ENCODE measurements at places on chromosomes 12 and 14.

GRCh38 chr12:499837-500458 lies 40.2 kb downstream of the B4GALNT3 start:
- DNase-seq = no peak

DNA sequence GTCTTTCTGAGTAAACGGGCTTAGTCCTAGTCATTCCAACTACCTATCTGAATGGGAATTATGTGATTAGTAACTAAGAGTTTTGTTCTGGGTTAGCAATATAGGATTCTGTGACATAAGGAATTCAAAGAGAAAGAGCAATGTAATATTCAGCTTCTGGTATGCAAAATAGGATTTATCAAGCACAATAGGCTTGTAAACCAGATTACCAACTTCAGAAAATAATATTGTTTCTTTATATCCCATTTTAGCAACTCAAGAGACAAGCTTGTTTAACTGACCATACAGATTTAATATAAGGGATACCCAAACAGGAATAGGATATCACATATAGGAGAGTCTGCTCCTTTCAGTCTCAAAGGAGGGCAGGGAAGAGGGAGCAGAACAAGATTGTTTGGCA lies 240.9 kb downstream of the CEP128 start:
- no peak for DNase-seq

DNA sequence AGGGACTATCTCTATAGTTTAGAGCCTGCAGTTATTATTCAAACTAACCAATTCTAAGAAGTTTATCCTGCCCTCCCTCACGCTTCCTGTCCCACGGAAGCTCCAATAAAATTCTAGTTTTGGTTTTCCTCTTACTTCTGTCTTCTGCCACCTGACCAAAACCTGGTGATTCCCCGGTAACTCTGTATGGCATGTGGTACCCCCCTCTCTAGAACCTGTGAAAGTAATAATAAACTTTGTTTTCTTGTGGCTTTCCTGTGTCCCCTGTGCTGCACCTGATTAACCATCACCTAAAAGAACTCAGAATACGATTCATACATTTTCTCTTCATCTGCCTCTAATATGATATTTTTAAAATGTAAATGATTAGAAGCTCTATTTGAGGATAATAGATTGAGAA lies 379.8 kb downstream of the APAF1 start:
- no peak for DNase-seq

DNA sequence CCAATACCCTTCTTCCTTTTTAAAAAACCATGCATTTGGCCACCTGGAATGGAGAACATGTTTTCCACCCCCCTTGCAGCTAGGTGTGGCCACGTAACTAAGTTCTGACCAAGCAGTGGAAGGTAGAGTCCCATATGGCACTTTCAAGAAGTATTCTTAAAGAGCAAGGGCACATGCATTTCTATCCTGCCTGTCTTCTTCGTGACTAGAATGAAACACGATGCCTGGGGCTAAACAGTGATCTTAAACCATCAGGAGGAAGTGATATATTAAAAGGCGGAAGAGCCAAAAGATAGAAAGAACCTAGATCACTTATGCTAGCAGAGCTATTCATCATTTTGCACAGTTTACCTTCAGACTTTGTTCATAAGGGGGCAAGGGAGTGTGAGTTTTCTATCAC lies 16.0 kb upstream of the DDX11 start:
- DNase-seq = no peak

GRCh38 chr12:110636516-110636915 lies 22.6 kb downstream of the TCTN1 start:
- DNase-seq = no peak

DNA sequence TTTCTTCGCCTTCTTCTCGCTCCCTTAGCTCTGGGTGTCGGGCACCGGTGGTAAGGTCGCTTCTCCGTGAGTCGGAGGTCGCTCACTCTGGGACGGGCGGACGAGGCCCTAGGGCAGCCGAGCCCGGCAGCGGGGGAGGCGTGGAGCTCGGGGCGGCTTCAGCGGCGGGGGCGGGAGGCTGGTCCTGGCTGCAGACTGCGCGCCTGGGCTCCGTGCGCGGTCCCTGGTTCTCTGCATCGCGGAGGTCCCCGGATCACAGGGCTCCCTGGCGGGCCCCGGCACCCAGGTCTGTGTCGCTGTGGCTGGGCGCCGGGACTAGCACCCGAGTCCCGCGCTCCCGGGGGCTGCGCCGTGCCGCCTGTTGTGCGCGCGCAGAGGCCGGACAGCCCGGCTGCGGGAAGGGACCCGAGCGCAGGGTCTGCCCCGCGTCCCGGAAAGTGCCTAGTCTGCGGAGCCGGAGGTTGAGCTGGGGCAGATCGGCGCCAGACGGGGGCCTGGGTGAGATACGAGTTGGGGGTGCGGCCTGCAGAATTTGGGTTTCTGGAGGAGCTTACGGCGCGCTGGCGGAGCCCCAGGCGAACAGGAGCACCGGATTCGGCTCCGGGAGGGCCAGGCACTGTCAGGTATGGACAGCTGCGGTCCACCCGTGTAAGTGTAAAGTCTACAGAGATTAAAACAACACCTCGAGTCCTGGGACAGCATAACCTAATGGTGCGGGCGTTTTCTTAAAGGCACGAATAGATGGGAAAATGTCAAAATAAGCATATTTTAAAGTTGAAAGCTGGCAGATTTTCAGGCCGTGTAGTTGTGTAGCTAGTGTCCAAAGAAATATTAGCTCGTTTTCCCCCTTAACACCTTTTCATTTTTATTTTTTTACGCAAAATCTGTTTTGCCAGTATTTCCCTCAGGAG lies 713 bp downstream of the FRMD6 start:
- DNase-seq = peak; percentile 51

GRCh38 chr12:10030446-10030845 lies at the start of gene CLEC9A:
CLEC9A (plus strand) TSS chr12:10030682; CDS start chr12:10052688, 22,006 bp downstream.
- no peak for DNase-seq

DNA sequence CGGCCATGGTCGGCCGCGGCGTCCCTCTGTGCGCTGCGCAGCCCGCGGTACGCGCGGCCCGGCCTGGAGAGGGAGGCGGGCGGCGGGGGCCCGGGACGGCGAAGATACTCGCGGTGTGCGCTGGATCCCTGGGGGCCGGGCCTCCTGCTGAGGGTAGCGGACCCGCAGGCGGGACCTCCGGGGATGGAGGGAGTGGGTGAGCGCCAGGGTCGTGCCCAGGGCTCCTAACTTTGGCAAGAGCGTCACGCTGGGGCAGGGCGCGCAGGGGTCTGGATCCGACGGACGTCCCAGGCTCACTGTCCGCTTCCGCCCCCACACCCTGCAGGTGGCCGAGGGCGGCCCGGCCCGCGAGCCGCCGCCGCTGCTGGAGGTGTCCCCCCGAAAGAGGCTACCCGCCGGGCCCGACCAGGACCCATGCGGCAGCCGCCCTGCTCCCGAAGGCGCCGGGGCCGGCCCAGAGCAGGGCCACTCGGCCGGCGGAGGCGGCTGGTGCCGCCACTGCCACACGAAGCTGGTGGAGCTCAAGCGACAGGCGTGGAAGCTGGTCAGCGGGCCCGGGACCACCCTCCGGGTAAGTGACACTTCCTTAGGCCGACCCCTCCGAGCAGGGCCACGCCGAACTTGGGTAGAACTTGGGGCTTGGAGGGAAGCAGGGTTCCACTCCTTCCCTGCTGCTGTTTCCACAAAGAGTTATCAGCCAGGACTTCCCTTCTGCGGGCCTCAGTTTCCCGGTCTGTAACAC lies 502 bp downstream of the KIF26A start:
- DNase-seq = no peak

DNA sequence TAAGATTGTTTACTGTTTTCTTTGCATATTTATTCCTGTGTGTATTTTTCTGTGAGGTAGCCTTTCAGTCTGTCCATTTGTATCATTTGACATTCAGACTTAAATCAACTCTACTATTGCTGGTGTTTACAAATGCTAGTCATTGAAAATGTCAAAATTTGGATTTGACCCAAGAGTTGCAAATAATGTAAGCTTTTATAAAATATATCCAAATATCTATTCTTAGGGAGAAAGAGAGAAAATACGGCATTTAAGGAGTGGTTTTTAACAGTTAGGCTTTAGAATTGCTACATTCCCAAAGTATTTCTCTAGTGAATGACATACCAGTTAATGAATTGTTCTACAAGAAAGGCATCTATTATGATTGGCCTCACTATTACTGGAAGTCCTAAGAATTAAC lies 37.9 kb downstream of the FRS2 start:
- no peak for DNase-seq

- DNase-seq = no peak
Observed at GRCh38 chr12:122819209-122819785, 16.0 kb upstream of the HIP1R start.

GRCh38 chr14:35747379-35747778 lies 61.7 kb downstream of the RALGAPA1 start:
- no peak for DNase-seq

DNA sequence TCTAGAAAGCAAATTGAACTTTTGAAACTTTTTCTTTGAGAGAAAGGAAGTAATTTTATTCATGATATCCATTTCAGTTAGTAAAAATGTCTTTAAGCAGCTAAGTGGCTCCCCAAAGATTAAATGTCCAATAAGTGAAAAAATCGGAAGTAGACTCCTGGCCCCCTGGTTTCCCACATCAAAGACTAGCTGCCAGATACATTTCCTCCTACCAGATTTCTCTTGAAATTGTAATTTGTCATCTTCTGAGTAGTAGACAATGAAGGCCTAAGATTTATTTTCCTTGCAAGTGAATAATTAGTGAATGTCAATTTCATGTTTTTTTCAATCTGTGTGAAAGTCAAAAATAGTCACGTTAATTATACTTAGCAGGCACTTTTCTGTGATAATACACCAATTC lies 321.9 kb downstream of the SYT1 start:
- DNase-seq = no peak

DNA sequence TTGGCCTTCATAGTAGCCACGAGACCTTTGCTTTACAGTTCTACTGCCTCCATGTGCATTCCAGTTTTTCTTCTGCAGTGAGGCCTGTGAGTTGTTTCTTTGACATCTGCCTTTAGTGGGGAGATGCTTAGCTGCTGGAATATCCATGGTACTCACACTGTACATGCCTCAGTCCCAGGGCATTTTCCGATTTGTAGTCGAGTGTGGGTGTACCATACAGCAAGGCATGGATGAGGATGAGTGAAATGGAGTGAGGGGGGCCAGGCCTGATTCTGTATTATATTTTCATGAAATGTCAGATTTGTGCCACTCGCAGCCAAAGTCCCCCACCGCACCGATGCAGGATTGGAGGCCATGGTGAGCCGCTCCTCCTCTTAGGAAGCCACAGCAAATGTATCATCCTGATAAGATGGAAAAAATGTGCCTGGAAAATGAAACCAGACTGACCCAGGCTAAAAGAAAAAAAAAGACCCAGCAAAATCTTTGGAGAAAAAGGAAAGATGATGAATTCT lies 173.0 kb downstream of the ADGRD1 start:
- DNase-seq = no peak

- DNase-seq = peak; percentile 22
Observed at GRCh38 chr14:48398675-48399282, 723.4 kb upstream of the MDGA2 start.

DNA sequence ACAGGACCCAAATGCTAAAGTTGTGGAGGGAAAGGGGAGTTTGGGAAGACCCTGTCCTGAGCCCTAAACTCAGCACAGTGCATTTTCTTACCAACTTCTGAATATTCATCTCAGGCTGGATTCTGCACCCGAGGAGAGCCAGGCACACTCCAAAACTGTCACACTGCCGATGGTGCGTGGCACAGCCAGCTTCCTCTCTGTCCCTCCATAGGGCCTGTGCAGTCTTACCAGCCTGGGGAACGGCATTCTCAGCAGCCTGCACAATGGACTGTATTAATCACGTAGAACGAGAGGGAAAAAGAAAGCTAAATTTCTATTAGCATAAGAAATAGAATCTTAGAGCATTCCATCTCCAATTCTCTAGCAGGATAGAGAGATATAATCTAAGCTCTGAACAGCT lies 71.3 kb upstream of the GPATCH2L start:
- DNase-seq = no peak

GRCh38 chr14:98382662-98383061 lies 889.3 kb downstream of the BCL11B start:
- no peak for DNase-seq

Data from activated CD4-positive, alpha-beta T cell treated with anti-CD3 and anti-CD28 coated beads, Interleukin-2, Interleukin-4, amounts not matched to agents 100 ng/mL and 50 ng/mL, durations not matched to agents 16 hours and 8 hours (primary cell).